ENCODE measurements at places on chromosomes 3 and 15.
A peak's percentile ranks its signal among the peaks of the same experiment; 100 is the strongest.

DNA sequence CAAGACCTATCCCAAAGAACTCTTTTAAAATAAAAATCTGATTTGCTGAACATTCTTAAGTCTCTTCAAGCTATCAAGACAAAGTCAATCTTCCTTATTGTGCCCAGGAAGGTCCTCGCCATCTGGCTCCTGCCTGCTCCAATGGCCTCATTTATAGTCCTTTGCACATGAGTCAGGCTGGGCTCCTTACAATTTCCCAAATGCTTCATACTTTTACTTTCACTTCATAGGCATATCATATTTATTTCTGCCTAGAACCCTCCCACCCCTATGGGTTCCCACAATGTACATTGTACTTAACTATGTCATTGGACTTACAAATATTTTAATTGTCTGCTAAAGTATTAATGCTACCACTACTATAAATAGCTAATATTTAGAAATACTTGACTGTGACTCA, 9.1 kb downstream of the THRB start:
- no peak for DNase-seq

DNA sequence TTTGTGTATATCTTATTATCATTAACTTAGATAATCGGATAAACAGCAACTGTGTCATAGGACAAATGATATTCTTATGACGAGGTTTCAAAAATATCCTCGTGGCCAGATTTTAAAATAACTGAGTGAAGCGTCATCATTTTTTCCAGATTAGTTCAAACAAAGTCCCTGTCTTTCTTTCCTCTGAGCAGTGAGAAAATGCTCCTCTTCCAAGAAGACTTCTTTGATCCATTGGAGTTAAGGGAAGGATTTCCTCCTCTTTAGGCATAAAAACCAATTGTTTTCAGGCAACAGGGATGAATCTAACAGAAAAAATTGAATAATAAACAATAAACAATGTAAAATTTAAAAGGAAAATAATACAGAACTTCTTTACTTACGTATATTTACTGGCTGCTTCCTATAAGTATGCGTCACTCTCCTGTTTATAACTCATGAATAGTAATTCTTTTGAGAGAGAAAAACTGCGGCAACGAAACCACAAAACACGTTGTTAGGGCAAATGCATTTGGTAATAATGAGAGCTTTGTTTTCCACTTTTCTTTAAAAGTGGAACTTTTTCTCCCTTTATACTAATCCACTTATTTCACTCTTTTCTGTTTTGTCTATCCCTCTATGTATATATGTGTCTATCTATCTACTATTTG, 419.4 kb upstream of the ONECUT1 start:
- no peak for DNase-seq

DNA sequence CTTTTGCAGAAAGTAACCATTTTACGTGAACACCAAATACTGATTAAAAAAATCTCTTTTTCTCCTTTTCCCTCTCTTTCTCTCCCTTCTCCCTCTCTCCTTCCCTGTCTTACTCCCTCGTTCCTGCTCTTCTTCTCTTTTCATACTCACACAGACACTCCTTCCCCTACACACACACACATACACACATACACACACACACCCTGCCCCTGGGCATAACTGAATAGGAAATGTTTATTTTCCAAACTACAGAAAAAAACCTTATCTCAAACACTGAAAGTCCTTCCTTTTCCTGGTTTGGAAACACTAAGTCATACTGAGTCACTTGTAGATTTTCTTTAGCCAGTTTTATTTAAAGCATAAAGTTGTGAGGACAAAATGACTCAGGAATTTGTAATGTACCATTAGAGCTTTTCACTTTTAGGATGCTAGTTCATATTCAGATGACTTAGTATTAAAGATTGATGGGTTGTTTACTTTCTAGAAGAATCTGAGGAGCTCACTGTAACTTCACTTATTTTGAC, 62.4 kb downstream of the MBNL1 start:
- DNase-seq = peak; percentile 82

DNA sequence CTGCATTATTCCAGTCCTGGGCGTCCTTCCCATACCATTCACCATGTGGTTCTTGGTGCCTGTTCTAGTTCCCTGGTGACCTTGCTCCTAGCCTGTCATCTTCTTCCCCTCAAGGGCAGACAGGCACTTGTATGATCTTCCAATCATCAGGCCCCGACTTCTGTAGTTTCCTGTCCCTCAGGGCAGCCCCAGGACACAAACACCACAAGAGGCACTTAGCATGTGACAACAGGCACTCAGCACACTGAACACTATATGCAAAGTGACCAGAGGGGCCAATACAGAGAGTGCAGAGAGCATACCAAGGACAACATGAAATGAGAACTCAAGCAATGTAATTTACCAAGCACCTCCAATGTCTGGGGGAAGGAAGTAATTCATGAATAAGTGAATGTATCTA, 17.9 kb downstream of the TMEM40 start:
- DNase-seq = no peak

DNA sequence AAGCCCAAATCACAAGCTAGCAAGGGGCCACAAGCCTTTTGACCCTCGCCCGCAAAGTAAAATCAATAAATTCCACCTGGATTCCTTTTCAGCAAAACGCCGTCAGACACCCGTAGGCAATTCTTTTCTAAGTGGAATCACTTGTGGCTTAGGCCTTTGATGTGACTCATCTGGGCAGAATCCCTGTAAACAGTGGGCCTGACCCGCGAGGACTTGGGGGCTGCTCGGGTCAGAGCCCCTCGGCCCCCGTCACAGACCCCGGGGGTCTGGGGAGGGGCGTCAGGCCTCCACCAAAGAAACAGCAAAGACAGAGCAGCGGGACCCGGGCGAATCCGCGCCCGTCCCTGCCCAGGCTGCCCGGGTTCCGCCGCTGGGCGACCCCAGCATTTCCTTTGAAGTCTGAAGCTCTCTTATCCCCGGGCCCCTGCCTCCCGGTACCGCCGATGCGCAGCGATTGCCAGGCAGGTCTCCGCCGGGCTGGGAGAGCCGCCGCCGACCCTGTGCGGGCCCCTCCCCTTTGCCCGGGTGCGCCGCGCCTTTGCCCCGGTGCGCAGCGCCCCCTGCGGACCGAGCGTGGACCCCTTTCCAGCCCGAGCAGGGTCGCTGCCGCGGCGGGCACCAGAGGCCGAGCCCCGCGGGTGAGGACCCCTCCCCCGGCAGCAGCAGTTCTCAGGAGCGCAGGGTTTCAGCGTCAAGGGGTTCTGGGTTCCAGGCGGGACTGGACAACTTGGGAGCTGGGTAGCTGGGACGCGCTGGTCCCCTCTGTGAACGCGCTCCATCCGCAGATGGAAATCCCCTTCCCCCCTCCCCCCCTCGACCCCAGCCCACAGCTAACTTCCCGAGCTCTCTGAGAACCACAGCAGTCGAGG, 178.3 kb downstream of the UACA start:
- DNase-seq = peak; percentile 8
